ENCODE measurements at places on chromosomes 4 and X.

DNA sequence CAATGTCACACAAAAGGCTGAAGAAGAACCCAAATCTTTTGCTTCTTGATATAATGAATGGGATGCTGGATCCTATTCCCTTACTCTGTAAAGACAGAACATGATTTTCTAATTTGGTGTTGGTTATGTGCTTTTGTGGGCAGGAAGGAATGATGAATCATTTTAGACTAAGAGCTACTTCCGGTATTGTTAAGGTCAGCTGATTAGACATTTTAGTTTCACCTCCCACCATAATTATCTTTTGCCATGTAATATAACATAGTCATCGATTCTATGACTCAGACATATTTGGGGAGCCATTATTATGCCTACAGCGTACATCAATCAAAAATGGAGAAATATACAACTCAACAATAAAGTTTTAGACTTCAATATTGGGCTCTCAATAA, 265.3 kb downstream of the ZNF674 start:
- DNase-seq, result no peak

GRCh38 chr4:17398805-17399204, 113.1 kb downstream of the QDPR start:
- DNase-seq, result no peak

DNA sequence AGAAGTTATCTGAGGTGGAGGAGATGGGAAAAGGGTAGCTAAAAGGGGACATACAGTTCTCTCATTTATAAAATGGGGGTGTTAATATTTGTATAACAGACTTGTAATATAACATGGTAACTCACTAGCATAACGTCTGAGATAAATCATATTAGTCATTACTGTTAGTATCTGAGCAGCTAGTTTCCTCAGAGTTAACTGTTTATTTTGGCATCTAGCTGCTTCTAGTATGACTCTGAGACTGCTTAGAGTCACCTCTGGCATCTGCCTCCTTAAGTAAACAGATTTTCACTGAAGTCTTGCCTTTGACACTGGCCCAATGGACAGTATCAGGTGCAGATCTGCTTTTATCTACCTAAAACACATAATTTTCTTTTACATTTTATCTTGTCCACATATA, 58.1 kb downstream of the SLC30A9 start:
- peak; percentile 3 for DNase-seq

DNA sequence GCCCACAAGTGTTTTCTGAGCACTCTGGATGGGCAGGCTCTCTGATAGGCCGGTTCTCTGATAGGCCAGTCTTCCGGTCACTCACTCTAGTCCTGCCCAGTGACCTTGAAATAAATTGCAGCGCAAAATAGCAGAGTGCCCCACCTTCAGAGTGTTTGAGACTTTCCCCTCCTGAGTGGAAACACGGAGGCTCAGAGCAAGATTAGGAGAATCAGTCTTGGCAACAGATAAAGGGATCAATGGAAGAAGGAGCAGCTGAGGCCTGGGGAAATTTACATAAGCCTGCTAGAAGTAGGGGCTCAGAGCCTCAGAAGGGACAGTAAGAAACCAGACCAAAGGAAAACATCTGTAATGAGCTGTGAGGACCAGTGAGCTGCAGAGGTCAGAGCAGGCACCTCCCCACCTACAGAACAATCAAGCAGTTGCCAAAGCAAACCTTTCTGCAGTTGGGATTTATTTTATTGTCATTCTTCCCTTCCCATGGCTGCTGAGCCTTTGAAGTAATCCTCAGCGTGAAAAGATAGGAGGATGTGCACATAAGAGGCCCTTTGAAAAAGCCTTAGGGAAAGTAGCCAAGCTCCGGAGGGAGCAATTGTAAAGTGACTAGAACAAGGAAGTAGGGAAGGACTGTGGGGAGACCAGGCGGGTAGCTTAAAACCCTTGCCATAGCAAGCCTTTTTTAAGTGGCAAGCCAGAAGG, 89.1 kb upstream of the TSPAN5 start:
- no peak for DNase-seq

GRCh38 chrX:36534900-36535299, 473.3 kb upstream of the FAM47C start:
- DNase-seq, result no peak

DNA sequence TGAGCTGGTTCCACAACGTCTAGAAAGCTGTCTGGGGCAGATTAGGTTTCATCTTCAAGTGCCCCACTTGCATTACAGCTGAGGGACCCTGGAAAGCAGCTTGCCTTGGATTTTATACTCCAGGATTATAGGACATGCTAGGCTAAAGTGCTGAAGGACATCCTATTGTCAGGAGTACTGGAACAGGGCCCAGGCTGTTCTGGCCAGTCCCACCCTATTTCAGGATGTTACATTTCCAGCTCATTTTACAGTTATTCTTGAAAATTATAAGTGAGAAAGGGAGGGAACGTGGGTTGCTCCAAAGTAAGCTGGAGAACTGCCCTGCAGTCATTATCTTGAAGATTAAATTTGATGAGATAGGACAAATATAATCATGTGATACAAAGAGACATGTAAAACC, 71.0 kb upstream of the UGT8 start:
- no peak for DNase-seq

DNA sequence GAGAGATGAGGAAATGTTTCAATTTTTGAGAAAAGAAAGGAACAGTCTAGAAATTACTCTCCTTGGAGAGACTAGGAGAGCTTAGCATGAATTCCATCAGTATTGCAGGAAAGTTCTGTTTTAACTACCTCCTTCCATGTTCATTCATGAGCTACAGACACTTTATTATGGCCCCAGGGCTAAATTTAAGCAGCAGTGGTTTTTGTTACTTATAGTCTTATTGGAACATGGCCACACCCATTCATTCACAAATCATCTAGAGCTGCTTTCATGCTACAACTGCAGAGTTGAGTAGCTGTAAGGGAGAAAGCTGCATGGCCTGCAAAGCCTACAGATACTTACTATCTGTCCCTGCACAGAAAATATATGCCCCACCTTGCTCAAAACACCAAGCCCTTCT, 81.7 kb downstream of the SHISA3 start:
- no peak for DNase-seq

DNA sequence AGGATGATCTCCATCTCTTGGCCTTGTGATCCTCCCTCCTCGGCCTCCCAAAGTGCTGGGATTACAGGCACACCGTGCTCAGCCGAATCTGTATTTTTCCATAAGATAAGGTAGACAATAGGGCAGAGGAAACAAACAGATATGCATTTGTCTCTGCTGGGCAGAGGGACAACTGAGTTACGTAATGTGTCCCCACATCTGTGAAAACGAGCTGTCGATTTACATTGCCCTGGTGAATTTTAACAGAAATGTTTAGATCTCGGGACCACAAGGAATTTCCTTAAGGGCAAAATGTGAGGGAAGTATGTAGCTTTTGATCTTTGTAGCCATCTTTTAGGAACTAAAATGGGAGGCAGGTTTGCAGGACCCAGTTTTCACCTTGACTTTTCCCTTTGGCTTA, 189.7 kb downstream of the TRIML1 start:
- no peak for DNase-seq

GRCh38 chrX:112731793-112732192, 52.1 kb upstream of the LHFPL1 start:
- DNase-seq, result no peak

GRCh38 chr4:80393246-80393969, 57.9 kb downstream of the CFAP299 start:
- peak; percentile 29 for DNase-seq

DNA sequence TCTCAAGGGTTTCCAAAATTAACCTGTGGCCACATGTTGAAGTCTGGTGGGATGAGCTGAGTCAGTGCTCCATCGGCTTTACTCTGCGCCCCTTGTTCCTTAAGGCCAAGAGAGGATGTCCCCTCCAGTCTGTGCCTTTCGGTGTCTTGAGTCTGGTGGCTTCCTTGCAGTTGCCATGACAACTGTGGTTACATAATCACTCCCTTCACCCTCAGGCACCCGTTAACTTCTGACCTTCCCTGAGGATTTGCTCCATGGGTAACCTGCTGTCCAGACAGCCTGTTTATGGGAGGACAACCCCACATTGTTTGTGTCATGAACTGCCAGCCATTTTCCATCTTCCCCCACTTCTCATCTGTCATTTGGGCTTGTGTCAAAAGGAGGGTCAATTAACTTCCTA, 401.1 kb upstream of the LCORL start:
- no peak for DNase-seq

- no peak for DNase-seq
Observed at GRCh38 chr4:160175064-160175643, 1072.3 kb downstream of the RAPGEF2 start.

All from astrocyte of the cerebellum (primary cell).